ENCODE measurements at places on chromosomes 4 and X. TPM values are rescaled to one million over a fixed set of nuclear protein-coding genes. Genes with fewer than 3 reads are reported as not detected.

The HTN3 gene
- not detected for total RNA-seq

The PCDH11X gene
- total RNA-seq: not detected

The PFKFB1 gene
- 0.44 TPM for total RNA-seq

The USP26 gene
- total RNA-seq: not detected

The CLNK gene
- total RNA-seq: not detected

The USP27X gene
- 6.5 TPM for total RNA-seq

The AP1AR gene
- 23.7 TPM for total RNA-seq

The GPR173 gene
- total RNA-seq: 0.16 TPM

The CT45A1 gene
- not detected for total RNA-seq

The P2RY4 gene
- total RNA-seq: 0.75 TPM

The BMPR1B gene
- total RNA-seq: not detected

The FRMPD3 gene
- total RNA-seq: 0.13 TPM

The ADAM29 gene
- total RNA-seq: not detected

The PPP1R2C gene
- total RNA-seq: not detected

The CLOCK gene
- total RNA-seq: 12.6 TPM

The GYPA gene
- total RNA-seq: not detected

The GAGE12J gene
- total RNA-seq: not detected

The ATP2B3 gene
- total RNA-seq: not detected

The TMEM255A gene
- total RNA-seq: 0.23 TPM

The PABPC4L gene
- not detected for total RNA-seq

The SOX3 gene
- not detected for total RNA-seq

The DUSP9 gene
- total RNA-seq: not detected

The HMX1 gene
- total RNA-seq: not detected

The CHRDL1 gene
- total RNA-seq: not detected

The DSPP gene
- total RNA-seq: not detected

The VCX gene
- not detected for total RNA-seq

The NWD2 gene
- not detected for total RNA-seq

The ALB gene
- 0.88 TPM for total RNA-seq

The RBMXL3 gene
- total RNA-seq: not detected

The MAGEA9B gene
- not detected for total RNA-seq

The GPC4 gene
- not detected for total RNA-seq

The F8A3 gene
- total RNA-seq: 14.5 TPM

The EXOSC9 gene
- total RNA-seq: 41.6 TPM

The ODAM gene
- not detected for total RNA-seq

The TMEM144 gene
- total RNA-seq: not detected

The PNMA3 gene
- total RNA-seq: 9.4 TPM

The VBP1 gene
- 30.7 TPM for total RNA-seq

The KLKB1 gene
- total RNA-seq: 2.9 TPM
